Stimulated activated CD8-positive, alpha-beta memory T cell treated with anti-CD3 and anti-CD28 coated beads, Interleukin-4, amount 100 ng/mL, for 1 hour (primary cell): ENCODE measurements at places on chromosomes 6 and 20.
A peak's percentile ranks its signal among the peaks of the same experiment; 100 is the strongest.

DNA sequence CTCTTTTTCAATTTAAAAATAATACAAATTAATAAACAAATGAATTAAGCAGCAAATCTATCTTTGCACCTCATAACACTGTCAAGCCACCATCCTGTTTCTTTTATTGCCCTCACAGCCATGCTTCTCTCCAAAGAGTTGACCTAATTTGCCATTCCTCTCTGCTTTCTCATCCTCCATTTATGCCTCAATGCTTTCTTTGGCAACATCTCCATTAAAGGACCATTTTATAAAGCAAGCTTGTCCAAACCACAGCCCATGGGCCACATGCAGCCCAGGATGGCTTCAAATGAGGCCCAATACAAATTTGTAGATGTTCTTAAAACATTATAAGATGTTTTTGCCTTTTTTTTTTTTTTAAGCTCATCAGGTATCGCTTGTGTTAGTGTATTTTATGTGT, 26.4 kb upstream of the MEI4 start:
- DNase-seq, result no peak

DNA sequence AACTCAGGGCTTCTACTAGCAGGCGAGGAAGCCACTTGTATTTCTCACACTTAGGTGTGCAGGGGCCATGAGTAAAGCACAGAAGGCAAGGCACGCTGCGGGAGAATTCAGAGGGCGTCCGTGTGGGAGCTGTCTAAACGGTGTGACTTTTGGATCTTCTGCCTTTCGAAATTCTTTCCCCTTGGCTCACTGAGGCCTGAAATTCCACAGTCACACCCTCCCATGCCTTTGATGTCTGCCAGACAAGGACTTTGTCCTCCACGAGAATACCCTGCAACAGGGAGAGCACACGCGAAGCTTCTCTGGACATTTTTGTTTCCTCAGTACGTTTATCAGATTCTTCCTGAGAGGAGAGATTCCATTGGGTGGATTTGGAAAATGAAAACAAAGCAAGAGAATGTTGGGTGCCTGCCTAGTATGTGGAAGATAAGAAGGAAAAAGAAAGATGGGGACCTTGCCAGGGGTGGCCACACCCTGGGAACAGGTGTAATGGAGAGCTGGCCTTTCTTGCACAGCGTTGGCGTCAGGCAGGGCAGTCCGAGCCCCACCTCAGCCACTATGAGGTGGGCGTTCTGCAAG, 235.7 kb downstream of the MYLK4 start:
- no peak for DNase-seq

- no peak for DNase-seq
Observed at GRCh38 chr6:1463275-1463674, 73.9 kb downstream of the FOXF2 start.

- DNase-seq, result no peak
Observed at GRCh38 chr20:55614220-55614757, 391.0 kb downstream of the CBLN4 start.

DNA sequence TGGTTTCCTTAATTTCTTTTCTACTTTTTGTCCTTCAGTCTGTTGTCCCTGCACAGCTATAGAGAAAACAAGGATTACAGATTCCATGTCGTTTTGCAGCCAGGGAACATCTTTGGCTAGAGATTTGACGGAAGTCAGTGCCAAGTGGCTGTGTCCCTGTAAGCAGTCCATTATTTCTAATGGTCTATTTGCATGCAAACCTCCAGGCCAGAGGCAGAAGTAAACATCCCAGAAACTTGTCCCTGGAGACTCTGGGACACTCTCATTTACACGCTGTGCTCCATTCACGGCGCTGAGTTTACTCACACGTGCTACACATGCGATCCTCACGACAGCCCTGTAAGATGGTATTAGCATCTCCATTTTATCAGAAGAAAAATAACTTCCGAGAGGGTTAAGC, 355.5 kb downstream of the PRKN start:
- no peak for DNase-seq

GRCh38 chr20:56885521-56885920, 256.4 kb downstream of the TFAP2C start:
- no peak for DNase-seq

DNA sequence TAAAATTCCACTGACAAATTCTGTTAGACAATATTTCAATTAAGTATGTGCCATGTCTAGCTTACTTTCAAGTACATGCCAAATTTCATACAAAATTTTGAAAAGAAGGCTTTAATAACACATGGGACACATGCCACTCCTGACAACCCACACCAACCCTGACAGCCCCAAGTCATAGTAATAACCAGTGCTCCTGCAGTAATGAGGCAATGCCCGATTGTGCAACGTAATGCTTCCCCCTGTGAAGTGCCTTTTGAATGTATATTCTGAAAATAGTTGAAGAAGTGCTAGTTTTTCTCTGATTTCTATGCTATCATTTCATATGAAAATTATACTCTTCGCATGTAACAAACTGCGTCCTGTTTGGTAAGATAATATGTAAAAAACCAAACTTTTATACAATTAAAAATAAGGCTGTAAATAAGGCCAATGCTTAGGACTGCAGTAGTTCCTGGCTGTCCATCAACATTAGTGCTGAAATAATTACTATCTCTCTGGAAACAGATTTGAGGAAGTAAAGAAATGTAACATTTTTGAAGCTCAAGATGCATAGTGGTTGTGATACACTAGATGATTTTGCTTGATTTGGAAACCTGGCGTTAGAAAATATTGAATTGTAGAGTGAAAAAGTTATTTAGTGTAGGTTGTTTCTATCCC, 125.8 kb upstream of the BCLAF1 start:
- DNase-seq, result no peak

DNA sequence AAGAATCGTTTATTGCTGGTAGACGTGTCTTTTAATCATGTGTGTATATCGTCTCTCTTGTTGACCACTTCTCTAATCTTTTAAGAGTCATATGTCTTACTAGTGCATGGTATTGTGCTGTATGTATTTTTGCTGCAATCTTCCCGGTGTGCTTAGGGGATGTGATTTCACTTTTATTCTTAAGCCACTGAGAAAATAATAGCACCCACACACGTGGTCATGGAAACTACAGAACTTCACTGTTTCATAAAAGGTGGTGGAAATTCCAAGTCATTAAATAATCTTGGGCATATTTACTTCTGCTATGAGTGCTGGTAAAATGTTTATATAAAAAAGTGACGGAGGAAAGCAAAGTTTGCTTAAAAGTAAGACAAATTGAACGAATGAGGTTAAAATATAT, 3.0 kb upstream of the CDYL start:
- no peak for DNase-seq

DNA sequence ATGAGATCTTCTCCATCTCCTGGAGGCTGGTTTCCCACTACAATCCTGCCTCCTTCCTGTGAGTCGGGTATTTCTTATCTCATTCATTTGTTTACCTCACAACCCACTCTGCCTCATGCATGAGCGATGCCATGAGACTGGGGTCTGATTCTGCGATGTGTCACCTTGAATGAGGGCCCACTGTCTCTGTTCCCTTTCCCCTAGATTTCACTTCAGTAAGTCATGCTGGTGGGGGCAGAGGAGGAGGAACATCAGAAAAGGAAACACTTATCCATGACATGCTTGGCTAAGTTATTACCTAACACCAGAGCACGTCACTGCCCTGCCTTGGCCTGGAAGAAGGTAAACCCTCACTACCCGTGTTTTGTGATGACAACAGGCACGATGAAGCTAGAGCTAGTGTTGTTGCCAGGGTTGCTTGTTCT, 337.4 kb upstream of the PRDM1 start:
- no peak for DNase-seq

DNA sequence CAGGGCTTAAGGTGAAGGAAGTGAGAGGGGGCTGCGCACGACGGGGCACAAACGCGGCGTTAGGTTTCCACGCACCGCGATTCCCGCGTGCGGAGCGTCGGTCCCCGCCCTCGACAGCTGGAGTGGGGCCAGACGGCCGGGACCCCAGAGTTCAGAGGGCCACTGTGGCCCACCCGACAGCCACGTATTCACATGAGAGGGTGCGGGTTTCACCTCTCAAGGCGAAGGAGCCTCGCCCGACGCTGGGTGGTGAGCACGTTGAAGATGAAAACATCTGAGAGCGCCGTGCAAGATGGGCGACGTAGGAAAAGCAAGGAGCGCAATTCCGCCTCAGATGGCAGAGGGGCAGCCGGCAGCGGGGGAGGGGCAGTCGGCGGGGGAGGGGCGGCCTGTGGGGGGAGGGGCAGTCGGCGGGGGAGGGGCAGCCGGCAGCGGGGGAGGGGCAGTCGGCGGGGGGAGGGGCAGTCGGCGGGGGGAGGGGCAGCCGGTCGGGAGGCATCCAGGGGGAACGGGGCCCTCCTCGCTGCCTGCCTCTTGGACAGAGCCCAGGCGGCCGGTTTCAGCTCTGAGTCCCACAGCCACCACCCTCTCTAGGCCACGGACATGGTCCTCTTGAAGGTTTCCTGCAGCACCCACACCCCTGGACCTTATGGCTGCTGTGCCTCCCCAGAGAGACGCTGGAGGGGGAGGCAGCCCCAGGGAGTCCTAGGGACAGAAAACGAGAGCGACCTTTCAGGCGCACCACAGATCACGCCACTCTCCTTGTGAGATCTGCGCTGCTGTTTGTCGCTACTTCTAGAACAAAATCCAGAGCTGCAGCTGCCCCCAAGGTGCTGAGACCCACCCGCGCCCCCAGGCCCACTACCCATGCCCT, 113.7 kb downstream of the DLL1 start:
- peak; percentile 10 for DNase-seq

- no peak for DNase-seq
Observed at GRCh38 chr20:40536808-40537207, 152.2 kb downstream of the MAFB start.

DNA sequence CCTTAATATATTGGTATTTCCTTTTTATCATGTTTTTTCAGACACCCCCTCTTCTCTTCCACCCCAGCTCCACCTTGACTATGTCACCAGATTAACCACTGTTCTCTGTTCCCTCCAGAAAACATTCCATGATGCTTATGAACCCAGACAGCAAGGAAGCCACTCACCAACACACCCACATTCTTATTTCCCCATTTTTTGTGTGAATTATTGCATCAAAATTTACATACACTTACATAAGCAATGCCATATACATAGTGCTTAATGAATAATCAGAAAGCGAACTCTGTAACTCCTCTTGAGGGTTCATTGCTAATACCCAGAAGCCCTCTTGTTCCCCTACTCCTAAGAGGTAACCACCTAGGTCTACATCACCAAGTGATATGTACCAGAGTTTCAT, 182.3 kb upstream of the CDYL start:
- no peak for DNase-seq

DNA sequence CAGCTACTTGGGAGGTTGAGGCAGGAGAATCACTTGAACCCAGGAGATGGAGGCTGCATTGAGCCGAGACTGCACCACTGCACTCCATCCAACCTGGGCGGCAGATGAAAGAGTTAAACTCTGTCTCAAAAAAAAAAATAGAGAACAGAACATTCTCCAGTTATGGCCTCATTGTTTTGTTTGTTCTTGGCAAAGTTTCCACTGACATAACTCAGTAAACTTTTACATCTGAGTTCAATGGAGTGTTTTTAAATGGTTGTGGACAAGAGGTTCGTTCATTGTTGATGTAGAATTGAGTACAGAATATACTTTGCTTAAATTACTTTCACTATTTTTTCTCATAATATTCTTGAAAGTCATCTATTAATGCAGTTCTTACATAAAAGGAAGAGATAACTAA, 42.2 kb upstream of the IFNGR1 start:
- no peak for DNase-seq

DNA sequence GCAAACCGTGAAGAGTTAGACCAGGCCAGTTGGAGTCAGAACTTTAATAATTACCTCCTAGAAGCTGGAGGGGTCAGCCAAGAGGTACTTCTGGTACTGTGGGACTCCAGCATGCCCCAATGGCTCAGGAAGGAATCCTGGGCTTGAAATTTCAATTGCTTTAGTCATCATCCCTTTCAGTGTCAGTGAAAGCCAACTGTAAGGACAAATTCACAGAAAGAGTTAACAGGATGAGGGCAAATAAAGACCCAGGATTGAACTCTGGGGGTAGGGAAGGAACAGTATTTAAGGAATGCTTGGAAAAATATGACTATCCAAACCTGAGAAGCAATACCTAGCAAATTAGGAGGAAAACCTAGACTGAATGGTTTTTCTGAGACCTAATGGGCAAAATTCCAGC, 735.1 kb upstream of the MARCKS start:
- no peak for DNase-seq

GRCh38 chr20:12557224-12557623, 451.5 kb upstream of the SPTLC3 start:
- DNase-seq, result no peak

- DNase-seq, result no peak
Observed at GRCh38 chr6:81075974-81076373, 676.5 kb downstream of the TENT5A start.

GRCh38 chr20:51142448-51142847, 119.5 kb upstream of the KCNG1 start:
- no peak for DNase-seq

DNA sequence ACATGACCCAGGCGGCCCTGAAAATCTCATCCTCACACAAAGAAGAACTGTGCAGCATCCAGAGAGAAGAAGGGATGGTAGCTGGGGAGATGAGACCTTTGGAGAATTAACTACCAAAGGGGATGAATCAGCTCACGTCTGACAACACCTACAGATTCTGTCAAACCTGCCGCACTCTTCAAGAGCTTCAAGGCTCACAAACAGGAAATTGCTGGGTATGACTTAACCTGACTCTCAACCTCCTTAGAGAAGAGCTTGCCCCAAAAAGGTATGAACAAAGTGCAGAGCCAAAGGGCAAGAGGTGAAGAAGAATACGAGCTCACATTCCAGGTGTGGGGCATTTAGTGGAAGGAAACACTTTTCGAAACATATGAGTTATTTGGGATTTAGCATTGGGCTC, 139.8 kb downstream of the BACH2 start:
- no peak for DNase-seq

DNA sequence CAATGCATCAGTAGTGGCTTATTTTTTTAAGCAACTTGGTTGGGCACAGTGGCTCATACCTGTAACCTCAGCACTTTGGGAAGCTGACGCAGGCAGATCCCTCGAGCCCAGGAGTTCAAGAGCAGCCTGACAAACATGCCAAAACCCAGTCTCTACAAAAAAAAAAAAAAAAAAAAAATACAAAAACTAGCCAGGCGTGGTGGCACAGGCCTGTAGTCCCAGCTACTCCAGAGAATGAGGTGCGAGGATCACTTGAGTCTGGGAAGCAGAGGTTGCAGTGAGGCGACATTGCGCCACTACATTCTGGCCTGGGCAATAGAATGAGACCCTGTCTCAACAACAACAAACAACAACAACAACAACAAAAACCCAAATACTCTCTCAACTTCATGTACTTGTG, 44.7 kb upstream of the XRN2 start:
- no peak for DNase-seq

- no peak for DNase-seq
Observed at GRCh38 chr6:80210618-80211017, 104.1 kb downstream of the BCKDHB start.

- DNase-seq, result no peak
Observed at GRCh38 chr20:47044938-47045337, 150.3 kb downstream of the EYA2 start.
